ENCODE measurements at places on chromosomes 4 and X. TPM values are rescaled to one million over a fixed set of nuclear protein-coding genes. Genes with fewer than 3 reads are reported as not detected.
A peak's percentile ranks its signal among the peaks of the same experiment; 100 is the strongest.

GRCh38 chr4:98946359-98946758, 17.4 kb upstream of the EIF4E start:
- DNase-seq, result no peak

GRCh38 chrX:47618923-47619485, 653 bp downstream of the SYN1 start:
- no peak for DNase-seq

GRCh38 chrX:45756557-45756956, 555.9 kb upstream of the DIPK2B start:
- no peak for DNase-seq

Gene RNF175
- under 0.01 TPM for total RNA-seq

Gene RNF150
- total RNA-seq, result 13.4 TPM

Gene DDIT4L
- 2.2 TPM for total RNA-seq

DNA sequence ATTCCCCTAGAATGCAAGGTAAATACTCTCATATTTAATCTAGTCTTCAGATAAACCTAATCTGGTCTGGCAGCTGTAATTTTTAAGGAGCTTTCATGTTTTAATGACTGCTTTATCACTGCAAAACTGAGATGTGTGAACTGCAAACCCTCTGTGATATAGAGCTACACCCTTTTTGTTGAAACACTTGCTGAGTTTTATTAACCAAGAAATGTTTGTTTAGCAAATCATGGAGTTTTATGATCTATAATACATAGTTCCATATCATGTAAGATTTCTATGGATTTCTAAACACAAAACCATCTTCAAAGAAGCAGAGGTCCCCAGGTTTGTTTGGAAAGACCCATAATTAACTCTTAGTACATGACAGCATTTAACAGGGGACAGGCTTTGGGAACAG, 126.4 kb downstream of the BTC start:
- DNase-seq, result no peak

DNA sequence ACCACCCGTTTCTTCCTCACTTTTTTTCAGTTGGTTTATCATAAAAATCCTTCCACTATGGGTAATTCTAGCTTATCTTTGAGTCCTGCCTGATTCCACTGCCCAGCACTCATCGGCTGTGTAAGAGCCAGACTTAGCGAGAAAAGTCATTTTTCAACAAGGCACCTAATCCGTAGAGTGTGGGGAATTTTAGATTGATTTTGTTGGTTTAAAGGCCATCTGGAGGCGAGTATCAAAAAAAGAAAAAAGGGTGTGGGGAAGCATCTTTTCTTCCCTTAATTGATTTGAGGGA, 134.4 kb downstream of the TET2 start:
- no peak for DNase-seq

GRCh38 chr4:37441231-37442061, 196.9 kb downstream of the NWD2 start:
- DNase-seq, result peak; percentile 42

Gene FRG1
- total RNA-seq, result 35.7 TPM

GRCh38 chr4:5361968-5362367, 310.7 kb downstream of the STK32B start:
- no peak for DNase-seq

GRCh38 chr4:107900067-107900466, 31.3 kb upstream of the CYP2U1 start:
- no peak for DNase-seq

DNA sequence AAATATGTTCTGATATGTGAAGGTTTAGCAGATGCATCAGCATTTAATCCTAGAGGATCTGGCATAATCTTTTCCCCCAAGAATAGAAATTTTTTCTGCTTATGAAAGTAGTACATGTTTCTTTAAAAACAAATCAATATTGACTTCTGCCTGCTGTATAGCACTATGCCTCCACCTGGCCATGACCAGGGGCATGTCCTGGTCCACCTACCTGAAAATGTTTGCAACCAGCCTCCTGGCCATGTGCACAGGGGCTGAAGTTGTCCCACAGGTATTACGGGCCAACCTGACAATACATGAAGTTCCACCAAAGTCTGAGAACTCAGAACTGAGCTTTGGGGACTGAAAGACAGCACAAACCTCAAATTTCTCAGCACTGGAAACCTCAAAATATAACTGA, 10.0 kb downstream of the HPRT1 start:
- no peak for DNase-seq

Gene DKK2
- total RNA-seq, result not detected

- DNase-seq, result no peak
These were observed 2.7 kb downstream of the PLS3 start for GRCh38 chrX:115563633-115564162.

Measured in osteoblast (primary cell).